ENCODE measurements at places on chromosomes 13 and 19. TPM values are rescaled to one million over a fixed set of nuclear protein-coding genes. Genes with fewer than 3 reads are reported as not detected.

Gene ZNF491
- total RNA-seq, result 2.8 TPM

Gene POLR1G
- total RNA-seq, result 2.8 TPM

Gene SLC25A41
- not detected for total RNA-seq

Gene ISYNA1
- total RNA-seq, result 36.9 TPM

Gene FPR3
- total RNA-seq, result 0.23 TPM

Gene LSM14A
- 130 TPM for total RNA-seq

Gene GARIN5A
- total RNA-seq, result 0.53 TPM

Gene ZNF681
- 0.30 TPM for total RNA-seq

Gene GIPR
- not detected for total RNA-seq

Gene EXOC3L2
- under 0.01 TPM for total RNA-seq

Gene CDC42EP5
- total RNA-seq, result 41.0 TPM

Gene PNKP
- 25.7 TPM for total RNA-seq

Gene RNU6-9
- not detected for total RNA-seq

Gene CRTC1
- total RNA-seq, result 1.7 TPM

Gene XAB2
- total RNA-seq, result 24.5 TPM

Gene ANGPTL8
- total RNA-seq, result not detected
